ENCODE measurements at places on chromosomes 1 and 21.

GRCh38 chr1:109886827-109887226 is 23.8 kb upstream of the CSF1 start:
- DNase-seq: no peak

DNA sequence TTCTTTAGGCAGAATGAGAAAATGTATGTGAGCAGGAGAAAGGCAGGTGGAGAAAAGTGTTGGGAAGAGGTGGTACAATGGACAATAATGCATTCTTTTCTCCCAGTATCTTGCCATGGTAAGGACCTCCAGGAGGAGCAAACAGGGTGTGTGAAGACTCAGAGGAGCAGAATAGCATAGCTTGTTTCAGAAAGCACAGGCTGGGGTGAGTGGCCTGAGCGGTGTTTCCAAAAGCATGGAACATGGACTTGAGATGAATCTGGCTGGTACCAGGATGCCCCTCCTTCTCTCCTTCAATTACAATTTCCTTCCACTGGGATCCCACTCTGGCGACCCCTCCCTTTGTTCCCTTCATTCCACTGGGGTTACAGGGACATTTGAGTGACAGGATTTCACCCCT is 123.4 kb upstream of the TNR start:
- no peak for DNase-seq

DNA sequence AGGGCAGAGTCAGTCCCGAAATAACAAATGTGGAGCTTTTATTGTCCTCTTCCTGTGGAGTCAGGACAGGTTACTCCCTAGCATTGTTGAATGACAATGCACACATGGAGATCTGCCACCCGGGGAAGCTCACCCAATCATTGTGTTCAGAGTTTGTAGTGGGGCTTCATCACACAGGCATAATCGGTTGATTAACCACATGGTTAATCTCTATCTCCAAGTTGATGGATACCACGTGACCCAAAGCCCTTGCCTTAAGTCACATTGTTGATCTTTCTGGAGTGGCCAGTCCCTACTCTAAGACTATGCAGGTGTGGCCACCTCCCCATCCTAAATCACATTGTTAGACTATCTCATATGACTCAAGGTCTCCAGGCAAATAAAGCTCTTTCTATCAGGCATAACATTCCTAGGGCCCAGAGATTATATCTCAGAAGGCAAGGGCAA is 2.6 kb upstream of the C1orf141 start:
- DNase-seq: no peak

DNA sequence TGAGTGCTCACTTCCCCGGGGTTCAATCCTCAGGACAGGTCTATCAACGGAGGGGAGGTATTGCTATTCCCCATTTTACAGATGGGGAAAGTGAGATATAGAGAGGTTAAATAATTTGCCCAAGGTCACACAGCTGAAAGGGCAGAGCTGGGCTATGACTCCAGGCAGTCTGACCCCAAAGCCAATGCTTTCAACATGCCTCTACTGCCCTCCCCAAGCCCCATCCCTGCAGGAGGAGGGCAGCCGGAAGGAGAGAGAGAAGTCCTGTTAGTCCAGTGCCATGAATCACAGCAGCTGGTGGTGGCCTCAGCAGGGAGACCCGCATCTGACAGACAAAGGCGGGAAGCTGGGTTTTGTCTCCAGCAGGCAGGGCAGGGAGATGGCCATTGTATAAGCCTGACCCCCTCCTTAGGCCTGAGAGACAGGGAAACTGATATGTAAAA is 20.0 kb upstream of the CLIC4 start:
- no peak for DNase-seq

DNA sequence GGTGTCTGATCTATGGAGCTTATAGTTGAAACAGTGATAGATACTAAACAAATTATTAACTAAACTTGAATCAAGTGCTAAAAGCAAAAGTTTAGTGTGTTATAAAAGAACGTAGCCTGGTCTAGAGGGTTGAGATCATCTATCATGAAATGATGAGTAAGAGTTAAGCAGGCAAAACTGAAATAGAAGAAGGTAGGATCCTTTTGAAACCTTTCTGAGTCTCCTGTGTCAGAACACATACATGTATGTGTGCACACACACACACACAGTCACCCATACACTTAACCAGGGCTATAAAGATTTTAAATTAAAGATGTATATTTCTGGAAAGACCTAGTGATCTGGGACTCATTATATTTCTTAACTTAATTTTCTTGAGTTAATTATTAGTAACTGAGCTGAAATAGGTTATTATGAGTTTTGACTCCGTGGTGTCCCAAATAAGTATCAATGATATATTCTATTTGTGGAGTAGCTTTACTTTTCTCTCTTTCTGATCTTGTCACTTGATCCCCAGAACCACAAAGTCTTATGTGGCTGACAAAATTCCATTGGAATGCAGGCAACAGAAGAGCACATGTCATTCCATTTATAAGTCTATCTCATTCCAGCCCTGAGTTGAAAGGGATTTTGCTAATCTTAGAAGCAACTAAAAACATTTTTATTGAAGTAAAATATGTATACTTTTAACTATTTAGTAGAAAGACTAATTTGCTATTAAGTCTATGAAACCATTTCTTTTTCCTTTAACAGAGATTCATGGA is 70.7 kb downstream of the PRRX1 start:
- DNase-seq: no peak

DNA sequence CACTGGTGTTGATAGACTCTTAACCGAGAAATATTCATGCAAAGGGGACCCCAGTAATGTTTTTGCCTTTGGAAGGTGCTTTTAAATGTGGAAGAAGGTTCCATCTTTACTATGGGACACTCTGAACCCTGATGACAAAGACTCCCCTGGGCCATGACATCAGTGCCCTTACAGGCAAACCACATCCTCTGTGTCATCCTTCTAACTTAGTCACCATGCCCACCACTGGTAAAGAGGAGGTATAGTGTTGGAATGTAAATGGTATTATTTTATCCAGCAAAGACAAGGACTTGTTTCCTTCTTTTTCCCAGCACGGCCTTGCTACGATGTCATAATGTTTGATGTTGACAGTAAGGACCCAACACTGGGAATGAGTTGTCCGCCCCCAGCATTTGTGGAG is 12.6 kb downstream of the METTL13 start:
- no peak for DNase-seq

GRCh38 chr1:226712742-226713419 is 26.2 kb downstream of the ITPKB start:
- no peak for DNase-seq

GRCh38 chr1:48536477-48536876 is 64.5 kb upstream of the SPATA6 start:
- DNase-seq: no peak

DNA sequence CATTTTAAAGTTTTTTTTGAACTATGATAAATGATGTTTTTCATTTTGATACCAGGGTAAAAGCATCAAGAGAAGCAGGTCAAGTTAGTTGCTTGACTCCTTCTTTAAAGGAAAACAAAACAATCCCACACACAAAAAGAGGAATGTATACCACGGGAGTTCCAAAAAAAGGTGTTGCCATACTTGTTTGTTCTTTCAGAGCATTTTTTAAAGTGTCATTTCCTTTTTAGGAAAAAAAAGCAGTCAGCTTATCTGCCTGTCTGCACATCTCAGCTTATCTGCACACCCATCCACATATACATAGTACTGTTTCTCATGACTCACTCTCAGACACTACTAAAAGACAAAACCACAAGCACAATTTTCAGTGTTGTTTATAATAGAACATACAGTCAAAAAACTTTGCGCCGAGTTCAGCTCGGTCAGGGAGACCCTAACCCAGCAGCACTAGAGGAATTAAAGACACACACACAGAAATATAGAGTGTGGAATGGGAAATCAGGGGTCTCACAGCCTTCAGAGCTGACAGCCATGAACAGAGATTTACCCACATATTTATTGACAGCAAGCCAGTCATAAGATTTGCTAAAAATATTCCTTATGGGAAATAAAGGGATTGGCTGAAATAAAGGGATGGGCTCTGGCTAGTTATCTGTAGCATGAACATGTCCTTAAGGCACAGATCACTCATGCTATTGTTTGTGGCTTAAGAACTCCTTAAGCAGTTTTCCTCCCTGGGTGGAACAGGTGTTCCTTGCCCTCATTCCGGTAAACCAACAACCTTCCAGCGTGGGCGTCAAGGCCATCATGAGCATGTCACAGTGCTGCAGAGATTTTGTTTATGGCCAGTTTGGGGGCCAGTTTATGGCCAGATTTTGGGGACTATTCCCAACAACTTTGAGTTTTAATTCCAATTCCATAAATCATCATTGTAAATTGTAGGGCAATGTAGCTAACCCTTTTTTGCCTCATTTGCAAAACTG is 11.4 kb upstream of the MNDA start:
- no peak for DNase-seq

DNA sequence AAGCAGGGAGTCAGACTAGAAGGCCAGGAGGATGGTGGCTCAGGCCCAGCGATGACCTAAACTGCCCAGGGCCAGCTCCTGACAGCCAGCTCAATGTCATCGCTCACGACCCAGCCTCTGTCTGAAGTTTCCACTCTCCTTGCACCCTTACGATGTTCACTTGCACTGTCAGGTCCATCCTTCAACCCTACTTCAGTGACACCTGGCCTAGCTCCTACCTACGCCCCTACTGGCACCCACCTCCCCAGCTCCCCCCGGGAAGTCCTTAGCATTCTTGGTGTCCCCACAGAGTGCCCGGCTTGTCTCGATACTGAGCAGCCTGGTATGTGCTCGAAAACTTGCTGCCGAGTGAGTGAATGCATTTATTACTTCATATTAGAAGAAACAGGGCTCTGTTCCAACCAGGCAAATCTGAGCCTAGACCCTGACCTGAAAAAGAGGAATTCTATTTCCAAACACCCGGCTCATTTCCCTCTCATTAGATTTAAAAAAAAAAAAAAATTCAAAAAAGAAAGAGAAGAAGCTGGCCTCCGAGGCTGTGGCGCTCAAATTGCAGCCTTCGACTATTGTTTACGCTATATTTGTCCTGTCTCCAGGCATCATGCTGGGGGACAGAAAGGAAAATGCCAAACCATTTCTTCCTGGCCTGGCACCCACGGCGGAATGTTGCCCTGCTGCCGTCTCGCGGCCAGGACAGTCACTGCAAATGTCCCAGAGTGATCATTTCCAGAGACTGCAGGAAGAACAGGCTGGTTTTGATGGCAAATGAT is 29.8 kb upstream of the LRRC38 start:
- no peak for DNase-seq

- no peak for DNase-seq
Measured at GRCh38 chr21:20652846-20653245, 345.4 kb upstream of the NCAM2 start.

- no peak for DNase-seq
Measured at GRCh38 chr1:36023098-36023769, 60.7 kb upstream of the TEKT2 start.

DNA sequence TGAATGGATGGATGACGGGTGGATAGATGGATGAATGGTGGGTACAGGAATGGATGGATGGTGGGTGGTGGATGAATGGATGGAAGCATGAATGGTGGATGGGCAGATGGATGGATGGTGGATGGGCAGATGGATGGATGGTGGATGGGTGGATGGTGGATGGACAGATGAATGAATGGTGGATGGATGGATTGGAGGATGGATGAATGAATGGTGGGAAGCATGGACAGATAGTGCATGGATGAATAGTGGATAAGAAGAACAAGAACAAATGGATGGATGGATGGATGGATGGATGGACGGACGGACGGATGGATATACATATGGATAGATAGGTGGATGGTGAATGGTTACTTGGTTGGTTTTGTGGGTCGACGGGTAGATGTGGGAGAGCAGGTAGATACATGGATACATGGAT is 4.7 kb downstream of the CHD5 start:
- DNase-seq: no peak

DNA sequence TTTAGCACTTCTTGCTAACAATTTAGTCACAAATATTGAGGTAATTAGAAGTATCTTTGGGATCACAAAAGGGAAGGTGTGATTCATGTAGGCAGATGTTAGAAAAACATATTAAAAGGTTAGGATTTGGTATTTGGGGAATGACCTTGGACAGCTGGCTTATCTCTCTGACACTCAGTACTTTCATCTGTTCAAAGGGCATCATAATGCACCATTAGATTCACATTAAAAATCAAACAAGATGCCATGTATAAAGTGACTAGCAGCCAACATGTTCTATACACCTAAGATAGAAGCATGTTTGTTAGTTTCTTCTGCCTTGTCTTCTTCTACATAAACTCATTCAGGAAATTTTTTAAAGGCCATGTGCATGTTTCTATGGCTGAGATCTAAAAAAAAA is 56.5 kb upstream of the ESRRG start:
- DNase-seq: no peak

DNA sequence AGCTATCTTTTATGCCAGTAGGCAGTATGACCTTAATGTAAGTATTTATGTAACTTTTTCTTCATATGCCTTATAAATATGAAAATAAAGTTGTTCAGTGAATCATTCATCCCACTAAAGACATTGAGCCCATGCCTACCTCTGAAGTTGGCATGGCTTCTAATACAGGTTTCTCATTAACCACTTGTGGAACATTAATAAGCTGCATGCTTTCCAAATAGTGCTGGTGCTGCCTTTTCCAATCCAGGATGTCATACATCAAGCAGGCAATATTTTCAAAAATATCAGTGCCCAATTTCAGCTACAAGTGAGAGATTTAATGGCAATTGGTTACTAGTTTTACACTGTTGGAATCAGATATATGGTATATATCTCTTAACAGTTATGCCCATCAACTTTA is 92.0 kb downstream of the SPAG17 start:
- DNase-seq: no peak
